Stimulated activated CD8-positive, alpha-beta memory T cell treated with anti-CD3 and anti-CD28 coated beads, Interleukin-7, amount 100 ng/mL, for 4 hours (primary cell): ENCODE measurements at places on chromosomes 2 and 18.
A peak's percentile ranks its signal among the peaks of the same experiment; 100 is the strongest.

- no peak for DNase-seq
Measured at GRCh38 chr2:32314886-32315285, 37.2 kb downstream of the YIPF4 start.

DNA sequence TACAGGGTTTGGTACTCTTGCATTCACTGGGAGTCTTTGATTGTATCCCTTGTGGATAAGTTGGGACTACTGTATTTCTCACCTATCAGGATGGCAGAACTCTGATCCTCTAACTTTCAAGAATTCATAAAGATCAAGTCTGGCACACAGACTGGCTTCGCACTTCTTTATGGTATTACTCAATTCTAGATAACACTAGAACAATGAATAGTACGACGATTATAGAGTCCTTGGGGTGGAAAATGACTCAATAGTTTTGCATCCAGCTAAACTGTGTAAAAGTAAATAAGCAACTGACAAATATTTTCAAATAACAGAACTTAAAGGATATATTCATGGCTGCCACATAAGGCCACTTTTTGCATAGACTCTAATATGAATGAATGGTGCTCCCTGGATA, 103.4 kb upstream of the MEX3C start:
- no peak for DNase-seq

DNA sequence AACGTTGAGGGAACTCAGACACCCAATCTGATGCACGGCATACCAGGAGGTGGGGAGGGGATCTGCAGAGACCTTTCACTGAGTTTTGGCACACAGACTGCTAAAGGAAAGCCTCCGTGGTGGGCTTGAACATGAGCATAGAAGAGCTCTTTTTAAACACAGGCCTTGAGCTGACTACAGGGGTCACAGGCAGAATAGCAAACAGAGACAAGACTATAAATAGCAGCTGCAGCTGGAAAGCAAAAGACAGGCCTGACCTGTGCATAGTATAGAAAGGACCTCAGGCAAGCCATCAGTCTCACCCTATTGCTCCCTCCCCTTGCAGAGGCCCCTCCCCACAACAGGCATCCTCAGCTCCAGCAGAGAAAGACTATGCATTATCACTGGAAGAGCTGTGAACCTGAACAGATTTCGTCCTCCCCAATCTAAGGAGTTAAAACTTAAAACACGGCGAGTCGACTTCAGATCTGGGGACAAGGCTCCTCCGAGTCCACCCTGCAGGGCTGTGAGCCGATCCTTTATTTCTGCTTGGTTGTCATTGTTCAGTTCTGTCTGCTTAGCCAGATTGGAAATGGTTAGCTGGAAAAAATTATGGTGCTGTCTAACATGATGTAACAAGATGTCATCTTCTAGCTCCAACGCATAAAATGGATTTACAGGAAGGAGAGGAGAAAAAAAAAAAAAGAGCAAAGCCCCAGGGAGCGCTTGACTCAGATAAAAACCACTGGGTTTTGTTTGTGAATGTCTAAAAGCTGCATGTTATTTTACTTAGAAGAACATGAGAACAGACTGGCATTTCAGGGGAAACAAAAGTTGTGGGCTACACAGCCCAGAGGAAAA, 25.2 kb upstream of the LCLAT1 start:
- DNase-seq: peak; percentile 27

DNA sequence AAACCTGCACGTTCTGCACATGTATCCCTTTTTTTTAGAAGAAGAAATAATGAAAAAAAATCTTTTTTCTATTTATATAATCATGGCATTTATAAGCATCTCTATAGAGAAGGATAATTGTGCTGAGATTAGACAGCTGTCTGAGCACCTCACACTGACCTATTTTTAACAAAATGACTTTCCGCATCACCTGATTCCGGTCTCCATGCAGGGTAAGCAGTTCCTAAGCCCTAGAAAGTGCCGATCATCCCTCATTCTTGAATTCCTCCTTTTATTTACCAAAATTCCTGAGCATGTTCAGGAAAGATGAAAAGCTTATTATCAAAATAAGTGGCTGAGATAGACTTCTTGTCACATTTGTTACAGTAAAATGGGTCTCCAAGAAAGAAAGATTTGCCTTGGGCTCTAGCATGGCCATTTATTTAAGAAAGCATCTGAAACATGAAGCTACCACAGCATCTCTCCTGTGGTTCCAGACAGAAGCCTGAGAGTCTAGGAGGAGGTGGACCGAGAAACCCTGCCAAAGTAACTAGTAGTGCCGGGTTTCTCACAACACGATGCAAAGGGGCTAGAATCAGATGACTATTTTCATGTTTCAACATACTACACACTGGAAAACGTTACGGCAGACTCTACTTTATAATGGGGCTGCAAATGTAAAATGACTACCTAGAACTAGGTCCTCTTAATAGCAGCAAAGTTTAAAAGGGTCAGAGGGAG, 670 bp downstream of the GKN1 start:
- DNase-seq: no peak
